ENCODE measurements at places on chromosomes 11 and 22.

DNA sequence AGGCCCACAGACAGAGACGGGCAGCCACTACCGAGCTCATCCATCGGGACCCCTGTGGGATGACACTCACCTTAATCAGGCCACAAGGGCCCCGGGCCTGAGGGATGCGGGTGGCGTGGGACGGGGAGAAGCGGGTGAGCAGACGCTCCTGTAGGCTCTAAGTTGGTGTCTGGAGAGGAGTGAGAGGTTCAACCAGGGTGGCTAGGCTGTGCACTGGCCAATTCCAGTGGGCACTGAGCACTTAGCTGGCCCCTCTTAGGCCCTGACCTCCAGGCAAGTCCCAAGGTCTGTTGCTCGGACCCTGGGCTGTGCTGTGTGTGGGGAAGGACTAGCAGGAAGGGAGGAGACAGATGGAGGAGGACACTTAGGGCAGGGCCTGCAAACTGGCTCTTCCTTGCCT is 139.3 kb downstream of the ST3GAL4 start:
- no peak for DNase-seq

DNA sequence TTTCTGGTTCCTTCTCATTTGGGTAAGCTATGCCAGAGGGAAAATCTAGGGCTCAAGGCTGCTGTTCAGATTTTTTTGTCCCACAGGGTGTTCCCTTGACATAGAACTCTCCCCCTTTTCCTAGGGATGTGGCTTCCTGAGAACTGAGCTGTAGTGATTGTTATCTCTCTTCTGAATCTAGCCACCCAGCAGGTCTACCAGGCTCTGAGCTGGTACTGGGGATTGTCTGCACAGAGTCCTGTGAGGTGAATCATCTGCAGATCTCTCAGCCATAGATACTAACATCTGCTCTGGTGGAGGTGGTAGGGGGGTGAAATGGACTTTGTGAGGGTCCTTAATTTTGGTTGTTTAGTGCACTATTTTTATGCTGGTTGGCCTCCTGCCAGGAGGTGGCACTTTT is 167.3 kb upstream of the PGR start:
- DNase-seq = no peak

DNA sequence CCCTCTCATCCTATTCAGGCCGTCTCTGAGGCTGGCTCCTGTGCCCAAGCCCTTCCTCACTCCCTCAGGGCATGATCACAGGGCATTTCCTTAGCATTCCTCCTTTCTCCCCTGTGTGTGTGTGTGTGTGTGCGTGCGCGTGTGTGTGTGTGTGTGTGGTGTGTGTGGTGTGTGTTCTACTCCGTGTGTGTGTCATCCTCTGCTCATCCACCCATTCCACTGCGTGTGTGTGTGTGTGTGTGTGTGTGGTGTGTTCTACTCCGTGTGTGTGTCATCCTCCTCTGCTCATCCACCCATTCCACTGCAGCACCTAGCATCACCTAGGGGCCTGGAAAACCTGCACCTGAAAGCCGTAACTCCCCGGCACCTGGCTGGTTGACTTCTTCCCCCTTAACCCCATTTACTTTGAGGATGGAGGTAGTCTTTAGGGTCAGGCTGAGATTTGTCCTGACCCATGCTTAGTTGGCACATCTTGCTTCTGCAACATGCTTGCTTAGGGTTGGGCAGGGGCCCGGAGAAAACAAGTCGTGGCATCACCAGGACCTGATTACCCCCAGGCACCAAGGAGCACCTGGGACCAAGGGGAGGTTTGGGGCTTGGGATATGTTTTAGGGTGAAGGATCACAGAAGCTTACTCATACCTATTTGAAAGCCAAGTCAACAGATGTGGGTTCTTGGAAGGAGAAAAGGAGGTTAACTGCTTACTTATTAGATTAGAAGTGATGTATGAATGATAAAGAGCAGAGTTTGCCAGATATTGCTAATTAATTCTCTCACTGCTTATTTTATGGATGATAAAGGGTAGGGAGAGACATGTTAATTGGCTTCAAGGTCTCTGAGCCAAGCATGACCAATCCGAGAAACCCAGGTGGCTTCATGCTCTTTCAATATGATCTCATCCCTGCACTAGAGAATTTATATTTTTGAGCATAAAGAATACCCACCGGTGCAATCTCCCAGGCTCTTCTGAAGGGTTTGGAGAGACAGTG is 18.9 kb downstream of the TIMP3 start:
- no peak for DNase-seq

DNA sequence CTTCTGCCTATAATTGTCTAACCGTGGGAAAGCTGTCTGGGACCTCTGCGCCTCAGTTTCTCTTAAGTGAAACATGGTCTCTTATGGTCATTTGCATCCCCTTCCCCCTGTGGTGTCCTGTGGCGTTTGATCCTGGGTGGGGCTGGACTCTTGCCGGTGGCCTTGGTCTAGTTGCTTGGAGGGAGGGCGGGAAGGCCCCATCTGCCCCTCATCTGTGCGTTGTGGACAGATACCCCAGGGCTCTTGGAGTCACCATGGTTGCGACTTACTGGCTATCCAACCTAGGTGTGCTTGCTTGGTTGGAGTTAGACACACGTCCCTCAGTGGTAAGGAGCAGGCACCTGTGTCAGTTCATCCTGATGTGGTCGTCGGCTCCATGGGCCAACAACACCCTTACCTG is 15.2 kb downstream of the SHANK3 start:
- DNase-seq = no peak
